ENCODE measurements at places on chromosomes 2 and 18.

GRCh38 chr18:45085916-45086624 lies 405.4 kb downstream of the SETBP1 start:
- no peak for DNase-seq

DNA sequence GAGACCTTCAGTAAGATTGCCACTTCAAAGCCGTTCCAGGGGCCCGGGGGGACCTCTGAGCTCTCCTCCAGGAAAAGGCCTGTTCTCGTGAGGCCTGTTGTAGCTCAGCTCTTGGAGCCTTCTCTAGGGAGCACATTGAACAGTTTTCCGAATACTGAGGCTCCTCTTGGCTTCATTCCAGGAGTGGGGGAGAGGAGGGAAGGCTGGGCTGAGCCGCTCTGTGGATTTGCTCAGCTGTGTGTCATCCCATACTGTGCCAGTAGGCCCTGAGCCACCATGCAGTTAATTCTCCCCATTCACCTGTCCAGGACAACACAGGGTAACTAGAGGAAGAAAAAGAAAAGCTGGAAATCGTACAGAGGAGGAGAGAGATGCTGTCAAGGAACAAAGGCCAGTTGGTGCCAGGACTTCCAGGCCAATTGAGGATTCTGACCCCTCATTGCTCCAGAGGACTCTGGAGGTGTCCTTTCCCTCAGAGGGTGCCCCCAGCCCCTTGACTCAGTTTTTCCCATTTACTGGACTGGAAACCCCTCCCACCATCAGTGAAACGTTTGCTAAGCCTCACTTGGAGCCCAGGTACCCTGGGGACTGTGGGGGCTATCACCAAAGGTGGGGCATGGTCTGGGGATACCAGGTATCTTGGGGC lies 41.4 kb downstream of the HS1BP3 start:
- no peak for DNase-seq

GRCh38 chr18:46474487-46475389 lies 182.3 kb downstream of the LOXHD1 start:
- DNase-seq, result no peak

GRCh38 chr2:12035029-12035720 lies 288.7 kb downstream of the LPIN1 start:
- DNase-seq, result no peak

DNA sequence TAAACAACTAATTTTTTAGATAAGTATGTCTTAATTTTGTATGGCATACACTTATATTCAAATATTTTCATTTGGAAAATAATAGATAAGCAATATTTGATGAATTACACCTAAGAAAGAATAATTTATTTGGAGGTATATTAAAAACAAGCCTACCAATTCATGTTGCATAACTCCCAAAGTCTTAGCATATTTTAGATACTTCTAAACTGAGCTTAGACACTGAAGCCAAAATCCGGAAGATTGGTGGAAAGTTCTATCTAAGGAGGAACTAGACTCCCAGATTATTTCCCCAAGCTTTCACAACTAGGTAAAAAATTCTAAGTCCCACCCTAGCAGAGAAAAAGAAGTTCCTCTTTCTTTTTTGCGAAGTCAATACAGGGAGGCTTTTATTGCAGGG lies 221.0 kb upstream of the MMADHC start:
- DNase-seq, result no peak

DNA sequence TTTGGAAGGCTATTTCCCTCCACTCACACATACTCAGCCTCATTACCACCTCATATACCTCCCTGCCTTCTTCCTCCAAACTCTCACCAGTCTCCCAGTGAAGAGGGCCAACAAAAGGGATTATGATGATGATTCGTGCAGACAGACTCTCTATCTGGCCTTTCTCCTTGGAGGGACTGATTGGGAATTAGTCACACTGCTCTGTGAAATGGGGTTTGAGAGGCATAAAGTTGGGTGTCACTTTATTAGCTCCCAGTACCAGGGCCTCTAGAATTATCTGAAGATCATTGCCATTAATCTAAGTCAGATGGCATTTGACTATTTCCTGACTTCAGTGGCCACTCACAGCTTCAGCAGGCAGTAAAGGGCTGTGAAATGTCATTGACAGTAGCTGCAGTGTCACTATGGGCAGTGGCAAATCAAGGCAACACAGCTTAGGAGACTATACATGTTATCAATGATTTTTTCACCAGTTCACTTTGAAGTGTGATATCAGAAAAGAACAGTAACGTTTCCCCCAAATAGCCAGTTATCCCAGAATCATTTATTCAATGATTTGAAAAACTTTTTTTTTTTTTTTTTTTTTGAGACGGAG lies 17.4 kb downstream of the CNRIP1 start:
- no peak for DNase-seq

DNA sequence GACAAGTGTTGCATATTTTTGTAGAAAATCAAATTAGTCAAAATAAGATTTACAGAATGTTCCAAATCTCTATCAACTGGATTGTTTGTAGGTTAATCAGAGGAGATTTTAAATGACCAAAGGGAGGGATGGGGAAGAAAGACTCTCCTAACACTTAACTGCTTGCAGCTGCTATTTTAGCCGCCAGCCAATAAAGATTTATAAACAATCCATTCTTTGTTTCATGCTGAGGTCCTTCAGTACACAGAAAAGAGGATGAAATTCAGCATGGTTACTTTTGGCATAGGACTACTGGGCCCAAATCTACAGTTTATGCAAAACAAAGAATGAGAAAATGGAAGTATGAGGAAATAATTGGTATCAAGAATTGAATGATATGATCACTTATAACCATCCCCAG lies 86.4 kb upstream of the FN1 start:
- no peak for DNase-seq

DNA sequence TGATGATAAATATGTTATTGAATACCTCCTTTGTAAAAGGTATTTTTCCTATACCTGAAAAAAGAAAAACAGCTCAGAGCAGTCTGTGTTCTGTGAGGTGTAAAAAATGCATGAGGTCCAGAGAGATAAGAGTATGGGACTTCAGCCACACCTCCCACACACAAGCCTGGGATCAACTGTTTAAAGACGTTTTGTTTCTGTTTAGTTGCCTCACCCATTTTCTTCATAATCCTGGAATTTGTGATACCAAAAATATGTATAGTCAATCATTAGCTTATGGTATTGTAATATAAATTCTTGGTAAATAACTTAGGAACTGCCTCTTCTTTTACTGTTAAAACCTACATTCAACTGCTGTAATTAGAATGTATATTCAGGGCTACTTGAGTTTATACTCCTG lies 1322.9 kb upstream of the TMEFF2 start:
- no peak for DNase-seq

DNA sequence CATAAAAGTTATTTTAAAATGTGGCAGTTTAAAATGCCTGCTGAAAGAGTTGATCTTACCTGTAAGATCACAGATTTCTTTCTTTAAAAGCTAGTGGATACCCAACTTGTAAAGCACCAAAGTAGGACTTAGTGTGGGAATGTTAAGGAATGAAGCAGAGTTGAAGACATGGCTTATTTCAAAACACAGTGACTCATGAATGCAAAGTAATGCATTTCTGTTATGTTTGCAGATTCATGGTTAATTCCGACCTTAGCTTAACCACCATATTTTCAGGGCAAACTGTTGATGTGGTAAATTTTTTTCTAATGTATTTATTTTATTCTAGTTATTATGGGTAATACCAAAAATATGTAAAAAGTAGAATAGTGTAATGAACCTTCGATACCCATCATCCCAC lies 206.8 kb upstream of the FOSL2 start:
- DNase-seq, result no peak

DNA sequence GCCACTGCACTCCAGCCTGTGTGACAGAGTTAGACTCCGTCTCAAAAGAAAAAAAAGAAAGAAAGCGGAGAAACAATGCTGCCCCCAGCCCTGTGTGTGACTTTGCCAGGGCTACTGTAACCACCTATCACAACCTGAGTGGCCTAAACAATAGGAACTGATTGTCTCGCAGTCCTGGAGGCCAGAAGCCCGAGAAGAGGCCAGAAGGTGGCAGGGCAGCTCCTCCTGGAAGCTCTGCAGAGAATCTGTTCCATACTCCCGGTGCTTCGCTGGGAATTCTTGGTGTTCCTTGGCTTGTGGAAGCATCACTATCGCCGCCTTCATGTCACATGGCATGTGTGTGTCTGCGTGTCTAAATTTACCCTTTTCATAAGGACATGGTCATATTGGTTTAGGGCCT lies 14.4 kb upstream of the RAB17 start:
- DNase-seq, result no peak

GRCh38 chr2:135311268-135311667 lies 219.8 kb downstream of the ZRANB3 start:
- DNase-seq, result no peak

Measured in stimulated activated CD4-positive, alpha-beta T cell treated with anti-CD3 and anti-CD28 coated beads, Interleukin-2, amount 100 ng/mL, for 4 hours (primary cell).